ENCODE measurements at places on chromosomes 7 and 10.

GRCh38 chr10:59077855-59078254 lies 98.6 kb upstream of the PHYHIPL start:
- DNase-seq, result no peak

- no peak for DNase-seq
Measured at GRCh38 chr7:157429680-157430224, 92.9 kb downstream of the DNAJB6 start.

- no peak for DNase-seq
Measured at GRCh38 chr10:92010047-92010735, 86.6 kb downstream of the BTAF1 start.

GRCh38 chr7:16961641-16962040 lies 79.9 kb upstream of the AGR3 start:
- DNase-seq, result no peak

GRCh38 chr10:110811791-110812581 lies 59.7 kb upstream of the PDCD4 start:
- DNase-seq, result no peak

Data from small intestine (tissue), 16 donors.